ENCODE measurements at places on chromosomes 6 and 20. TPM values are rescaled to one million over a fixed set of nuclear protein-coding genes. Genes with fewer than 3 reads are reported as not detected.

Gene GTSF1L
- not detected for total RNA-seq

Gene MYCT1
- not detected for total RNA-seq

GRCh38 chr20:60430516-60431001 lies 472.3 kb downstream of the CDH26 start:
- no peaks in the 10 kb centered on the region for H3K27me3 ChIP-seq
- DNase-seq, result no peak
- no peaks in the 10 kb centered on the region for H3K36me3 ChIP-seq
- H3K4me1 ChIP-seq, result no peaks in the 10 kb centered on the region
- no peak overlapping the region for H3K4me3 ChIP-seq
- H3K27ac ChIP-seq, result no peak overlapping the region

DNA sequence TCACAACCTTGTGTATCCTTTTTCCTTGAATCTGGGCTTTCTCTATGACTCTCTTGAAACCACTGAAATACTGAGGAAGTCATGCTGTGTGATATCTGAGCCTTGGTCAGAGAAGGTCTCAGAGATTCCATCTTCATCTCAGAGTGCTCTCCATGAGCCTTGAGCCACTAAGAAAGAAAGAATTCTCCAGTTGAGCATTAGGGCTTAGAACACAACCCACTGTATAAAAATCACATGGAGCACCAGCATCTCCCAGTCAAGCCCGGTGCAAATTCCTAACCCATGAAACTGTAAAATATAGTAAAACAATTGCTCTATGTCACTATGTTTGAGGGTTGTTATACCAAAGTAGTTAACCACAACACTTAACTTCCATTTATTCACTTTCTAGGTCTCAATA lies 181.4 kb downstream of the MOXD1 start:
- DNase-seq, result no peak
- H3K4me1 ChIP-seq, result no peaks in the 10 kb centered on the region

DNA sequence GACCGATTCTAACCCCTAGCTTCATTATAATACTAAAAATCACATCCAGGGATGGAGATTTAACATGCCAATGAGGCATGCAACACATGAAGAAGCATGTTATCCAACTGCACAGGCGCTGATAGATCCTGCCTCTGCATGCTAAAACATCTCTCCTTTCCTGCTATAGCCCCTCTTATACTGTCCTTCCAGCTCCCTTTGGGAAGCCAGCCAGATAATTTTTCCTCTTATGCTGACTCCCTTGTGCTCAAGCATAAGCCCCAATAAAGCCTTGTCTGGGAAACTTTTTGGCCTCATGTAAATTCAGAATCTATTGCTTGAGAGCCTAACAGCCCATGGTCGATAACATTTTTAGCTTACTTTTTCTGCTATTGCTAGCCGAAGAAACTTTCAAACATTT lies 404.3 kb downstream of the EPM2A start:
- no peak for DNase-seq
- H3K27ac ChIP-seq, result no peak overlapping the region
- peaks cover 11% of the 10 kb centered on the region for H3K27me3 ChIP-seq
- no peak overlapping the region for H3K4me3 ChIP-seq
- no peaks in the 10 kb centered on the region for H3K36me3 ChIP-seq

DNA sequence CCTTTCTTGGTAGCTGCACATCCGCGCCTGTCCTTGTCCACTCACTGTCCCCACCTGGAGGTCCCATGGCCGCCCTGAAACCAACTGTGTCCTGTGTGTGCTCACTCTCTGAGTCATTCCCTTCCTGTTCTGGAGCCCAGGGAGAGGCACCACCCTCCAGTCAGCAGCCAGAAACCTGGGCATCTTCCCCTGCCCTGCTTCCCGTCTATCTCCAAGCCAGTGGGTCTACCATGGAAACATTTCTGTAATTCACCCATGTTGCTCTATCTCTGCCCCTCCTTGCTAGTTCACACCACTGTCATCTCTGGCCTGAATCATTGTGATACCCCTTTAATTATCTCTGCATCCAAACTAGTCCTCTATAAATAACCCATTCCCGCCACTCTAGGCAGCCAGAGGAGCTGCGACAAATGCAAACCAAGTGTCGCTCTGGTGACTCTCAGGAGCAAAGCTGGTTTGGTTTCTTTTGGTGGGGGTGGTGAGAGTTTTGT lies 28.8 kb upstream of the SYNJ2 start:
- no peaks in the 10 kb centered on the region for H3K36me3 ChIP-seq
- H3K27ac ChIP-seq, result no peak overlapping the region
- no peak overlapping the region for H3K4me3 ChIP-seq
- H3K4me1 ChIP-seq, result no peaks in the 10 kb centered on the region

DNA sequence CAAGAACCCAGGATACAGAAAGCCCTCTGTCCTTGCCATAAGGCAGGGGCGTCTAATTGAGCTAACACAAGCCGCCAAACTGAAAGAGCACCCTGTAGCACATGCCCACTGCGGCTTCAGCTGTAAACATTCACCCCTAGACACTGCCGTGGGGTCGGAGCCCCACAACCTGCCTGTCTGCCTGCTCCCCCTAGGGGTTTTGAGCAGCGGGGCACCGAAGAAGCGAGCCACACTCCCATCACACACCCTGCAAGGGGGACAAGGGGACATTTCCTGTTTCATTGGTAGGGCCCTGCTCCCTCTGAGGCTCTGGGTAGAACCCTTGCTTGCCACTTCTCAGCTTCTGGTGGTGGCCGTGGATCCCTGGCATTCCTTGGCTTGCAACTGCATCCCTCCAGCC lies 45.2 kb upstream of the BCLAF1 start:
- H3K4me3 ChIP-seq, result no peak overlapping the region
- H3K27ac ChIP-seq, result no peak overlapping the region
- DNase-seq, result no peak
- no peaks in the 10 kb centered on the region for H3K36me3 ChIP-seq
- no peaks in the 10 kb centered on the region for H3K27me3 ChIP-seq

GRCh38 chr6:48553467-48554189 lies 442.6 kb upstream of the PTCHD4 start:
- no peaks in the 10 kb centered on the region for H3K4me1 ChIP-seq
- no peaks in the 10 kb centered on the region for H3K27me3 ChIP-seq
- no peak for DNase-seq
- H3K4me3 ChIP-seq, result no peak overlapping the region
- no peak overlapping the region for H3K27ac ChIP-seq
- H3K36me3 ChIP-seq, result no peaks in the 10 kb centered on the region

DNA sequence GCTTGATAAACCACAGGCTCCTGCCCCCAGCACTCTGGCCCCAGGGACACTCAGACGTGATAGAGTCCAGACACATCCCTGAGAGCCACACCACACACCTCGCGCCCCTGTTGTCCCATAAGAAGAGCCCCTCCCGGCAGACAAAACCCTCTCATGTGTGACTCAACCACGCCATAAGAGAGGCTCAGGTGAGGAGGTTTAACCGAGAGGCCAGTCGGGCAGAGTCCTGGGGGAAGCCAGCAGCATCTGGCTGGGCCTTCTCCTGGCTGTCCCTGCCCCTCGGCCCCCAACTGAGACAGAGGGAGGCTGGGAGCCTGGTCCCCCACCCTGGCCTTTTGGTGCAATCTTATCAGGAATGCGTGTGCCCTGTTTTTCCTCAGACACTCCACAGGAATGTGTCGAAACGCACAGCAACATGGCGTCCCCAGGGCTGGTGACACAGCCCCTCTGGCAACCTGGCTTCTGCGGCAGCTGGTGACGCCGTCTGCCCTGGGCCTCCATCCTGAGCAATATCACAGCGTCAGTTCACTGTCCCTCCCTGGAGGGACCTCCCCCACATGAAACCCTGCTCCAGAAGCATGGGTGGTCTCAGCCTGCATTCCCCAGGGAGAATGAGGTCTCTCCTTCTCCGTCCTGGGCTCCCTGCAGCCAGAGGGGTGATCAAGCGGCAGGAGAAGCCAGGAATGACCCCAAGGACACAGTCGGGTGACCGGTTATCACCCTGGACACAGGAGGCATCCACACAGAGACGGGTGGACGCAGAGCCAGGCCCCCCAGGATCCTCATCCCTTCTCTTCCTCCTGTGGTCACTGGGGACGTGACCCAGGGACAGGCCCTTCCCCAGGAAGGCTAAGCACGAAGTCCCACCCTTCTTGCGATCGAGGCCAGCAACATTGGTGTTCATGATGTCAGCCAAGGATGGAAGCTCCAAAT lies 156.6 kb upstream of the AFDN start:
- peaks cover 12% of the 10 kb centered on the region for H3K4me1 ChIP-seq
- no peak overlapping the region for H3K4me3 ChIP-seq
- H3K36me3 ChIP-seq, result no peaks in the 10 kb centered on the region
- no peak for DNase-seq

DNA sequence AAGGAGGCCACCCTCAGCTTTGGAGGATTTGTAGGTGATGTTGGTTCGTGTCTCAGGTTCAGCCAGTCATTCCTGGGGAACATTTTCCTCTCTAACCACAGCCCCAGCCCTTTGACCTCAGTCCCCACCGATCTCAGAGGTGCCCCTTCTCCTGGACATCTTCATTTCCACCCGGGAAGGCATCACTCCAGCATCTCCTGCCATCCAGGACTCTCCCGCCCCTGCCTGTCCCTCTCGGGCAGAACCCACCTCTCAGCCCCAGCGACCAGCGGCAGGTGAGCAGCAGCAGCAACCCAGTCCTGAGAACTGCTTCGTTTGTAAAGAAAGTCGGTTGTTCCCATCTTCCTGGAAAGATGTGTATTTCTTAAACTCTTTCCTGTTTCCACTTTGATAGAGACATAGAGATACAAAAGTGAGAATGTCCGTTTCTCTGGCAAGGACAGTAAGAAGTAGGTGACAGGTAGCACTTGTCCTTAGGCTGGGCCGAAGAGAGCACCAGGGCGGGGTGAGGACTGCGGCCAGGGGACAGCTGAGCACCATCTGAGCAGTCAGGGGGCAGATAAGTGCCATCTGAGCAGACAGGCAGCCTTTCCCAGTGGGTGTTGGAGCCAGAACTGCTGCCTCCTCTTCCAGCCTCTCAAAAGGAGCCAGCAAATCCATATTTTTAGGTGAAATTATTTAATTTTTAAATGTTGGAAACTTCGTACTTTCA lies 142.2 kb downstream of the CDH4 start:
- no peak for DNase-seq
- no peak overlapping the region for H3K4me3 ChIP-seq
- H3K27ac ChIP-seq, result no peak overlapping the region
- H3K36me3 ChIP-seq, result no peaks in the 10 kb centered on the region
- H3K4me1 ChIP-seq, result no peaks in the 10 kb centered on the region
- no peaks in the 10 kb centered on the region for H3K27me3 ChIP-seq

DNA sequence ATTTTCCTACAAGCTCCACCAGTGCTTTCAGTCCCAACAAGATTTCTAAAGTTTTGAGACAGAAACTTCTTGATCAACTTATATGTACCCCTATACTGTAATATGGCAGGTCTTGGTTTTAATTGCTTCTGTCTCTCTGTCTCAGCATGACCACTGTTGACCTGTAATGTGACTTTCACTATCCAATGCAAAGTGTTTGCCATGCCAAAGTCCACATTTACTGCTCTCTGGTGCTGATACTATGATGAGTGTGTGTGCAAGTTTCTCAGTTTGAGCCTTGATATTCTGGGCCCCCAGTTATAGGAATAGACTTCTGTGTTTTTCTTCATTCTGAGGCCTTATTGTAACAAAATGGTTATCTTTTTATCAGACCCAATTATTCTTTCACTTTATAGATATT lies 45.8 kb downstream of the OR2J2 start:
- no peak for DNase-seq
- no peaks in the 10 kb centered on the region for H3K27me3 ChIP-seq
- no peak overlapping the region for H3K4me3 ChIP-seq
- H3K27ac ChIP-seq, result no peak overlapping the region
- H3K36me3 ChIP-seq, result no peaks in the 10 kb centered on the region

- H3K27ac ChIP-seq, result no peak overlapping the region
- no peaks in the 10 kb centered on the region for H3K27me3 ChIP-seq
- peak; percentile 26 for DNase-seq
- H3K4me1 ChIP-seq, result peaks cover 4% of the 10 kb centered on the region
These were observed 902 bp downstream of the SAMHD1 start for GRCh38 chr20:36950414-36951197.

- peaks cover 3% of the 10 kb centered on the region for H3K27me3 ChIP-seq
- no peaks in the 10 kb centered on the region for H3K4me1 ChIP-seq
- H3K27ac ChIP-seq, result no peak overlapping the region
- no peaks in the 10 kb centered on the region for H3K36me3 ChIP-seq
- H3K4me3 ChIP-seq, result no peak overlapping the region
- no peak for DNase-seq
These were observed 277.3 kb downstream of the ZNF217 start for GRCh38 chr20:53316206-53316937.

- H3K4me1 ChIP-seq, result no peaks in the 10 kb centered on the region
- no peak overlapping the region for H3K4me3 ChIP-seq
- no peak for DNase-seq
- H3K27me3 ChIP-seq, result no peaks in the 10 kb centered on the region
- H3K27ac ChIP-seq, result no peak overlapping the region
- no peaks in the 10 kb centered on the region for H3K36me3 ChIP-seq
These were observed 65.1 kb downstream of the HIVEP1 start for GRCh38 chr6:12077021-12077710.

DNA sequence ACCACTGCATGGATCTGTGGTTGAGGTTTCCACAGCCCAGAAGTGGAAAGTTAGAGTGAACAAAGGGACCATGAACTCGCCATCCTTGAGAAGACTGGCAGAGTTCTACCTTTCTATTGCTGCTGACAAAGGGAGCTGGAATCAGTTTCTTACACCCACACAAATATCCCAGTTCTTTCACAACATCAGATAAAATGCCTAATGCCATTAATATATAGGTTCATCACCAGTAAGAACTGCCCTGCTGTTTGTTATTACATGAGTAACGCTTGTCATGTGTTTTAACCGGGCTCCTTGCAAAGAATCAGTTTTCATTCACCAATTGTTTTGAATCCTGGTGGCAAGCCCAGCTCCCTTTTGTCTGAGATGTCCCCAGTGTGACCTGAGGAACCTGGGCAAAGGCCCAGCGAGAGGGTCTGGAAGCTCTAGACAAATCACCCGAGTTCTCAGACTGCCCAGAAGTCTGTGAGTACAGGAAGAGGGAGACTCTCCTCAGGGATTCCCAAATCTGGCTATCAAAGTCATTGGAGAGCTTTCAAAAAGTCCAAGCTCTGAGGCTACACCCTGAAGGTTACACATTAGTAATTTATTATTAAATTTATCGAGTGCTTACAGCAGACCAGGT lies 7.5 kb upstream of the CD164 start:
- peaks cover 2% of the 10 kb centered on the region for H3K4me1 ChIP-seq
- H3K27ac ChIP-seq, result no peak overlapping the region
- no peaks in the 10 kb centered on the region for H3K27me3 ChIP-seq
- H3K4me3 ChIP-seq, result no peak overlapping the region
- DNase-seq, result no peak
- H3K36me3 ChIP-seq, result no peaks in the 10 kb centered on the region

GRCh38 chr20:59469267-59470252 lies 134.8 kb upstream of the PHACTR3 start:
- H3K27ac ChIP-seq, result no peak overlapping the region
- H3K4me1 ChIP-seq, result no peaks in the 10 kb centered on the region
- H3K4me3 ChIP-seq, result no peak overlapping the region
- H3K27me3 ChIP-seq, result peaks cover 5% of the 10 kb centered on the region
- H3K36me3 ChIP-seq, result no peaks in the 10 kb centered on the region
- no peak for DNase-seq

DNA sequence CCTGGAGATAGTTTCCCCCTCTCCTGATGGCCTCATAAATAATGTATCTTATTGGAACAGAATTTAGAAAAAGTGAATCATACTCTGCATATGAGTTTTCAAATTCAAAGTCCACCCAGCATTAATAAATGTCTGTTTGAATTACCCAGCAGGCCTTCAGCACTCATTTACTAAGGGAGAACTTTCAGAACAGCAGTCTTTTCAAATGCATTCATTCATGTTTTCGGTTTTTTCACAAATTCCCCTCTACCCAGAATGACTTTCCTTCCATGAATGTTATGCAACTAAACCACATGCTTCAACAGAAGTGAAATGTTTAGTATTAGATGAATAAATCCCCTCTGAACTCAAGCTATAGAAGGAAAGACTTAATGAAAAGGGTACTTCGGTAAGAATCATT lies 92.4 kb downstream of the RTN4IP1 start:
- no peak for DNase-seq
- no peak overlapping the region for H3K27ac ChIP-seq
- H3K4me1 ChIP-seq, result no peaks in the 10 kb centered on the region
- no peak overlapping the region for H3K4me3 ChIP-seq

Data from SJSA1 (cell line).